ENCODE measurements at places on chromosomes 7 and 10. TPM values are rescaled to one million over a fixed set of nuclear protein-coding genes. Genes with fewer than 3 reads are reported as not detected.

- DNase-seq, result no peak
Measured at GRCh38 chr10:43408331-43408709, 666 bp downstream of the HNRNPF start.

Gene ZC3HAV1L
- 8.5 TPM for total RNA-seq

DNA sequence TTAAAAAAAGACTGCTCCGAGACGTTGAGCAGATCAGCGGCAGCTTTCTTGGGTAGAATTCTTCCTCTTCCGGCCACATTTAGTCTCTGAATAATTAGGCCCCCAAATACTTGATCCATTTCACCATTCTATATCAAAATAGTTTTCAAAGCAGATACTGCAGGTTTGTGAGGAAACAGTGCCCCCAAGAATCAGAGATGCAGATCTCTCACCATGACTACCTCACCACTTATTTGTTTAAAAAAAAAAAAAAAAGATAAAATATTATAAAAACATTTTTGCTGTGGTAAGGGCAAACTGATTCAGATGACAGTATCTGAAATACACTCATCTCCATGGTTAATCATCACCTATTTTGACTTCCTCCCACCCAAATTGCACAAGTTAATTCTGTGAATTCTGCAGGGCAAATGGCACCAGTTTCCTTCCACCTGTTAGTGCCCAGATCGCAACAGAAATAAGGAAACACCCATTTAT, 210.4 kb downstream of the FAM107B start:
- DNase-seq, result no peak

DNA sequence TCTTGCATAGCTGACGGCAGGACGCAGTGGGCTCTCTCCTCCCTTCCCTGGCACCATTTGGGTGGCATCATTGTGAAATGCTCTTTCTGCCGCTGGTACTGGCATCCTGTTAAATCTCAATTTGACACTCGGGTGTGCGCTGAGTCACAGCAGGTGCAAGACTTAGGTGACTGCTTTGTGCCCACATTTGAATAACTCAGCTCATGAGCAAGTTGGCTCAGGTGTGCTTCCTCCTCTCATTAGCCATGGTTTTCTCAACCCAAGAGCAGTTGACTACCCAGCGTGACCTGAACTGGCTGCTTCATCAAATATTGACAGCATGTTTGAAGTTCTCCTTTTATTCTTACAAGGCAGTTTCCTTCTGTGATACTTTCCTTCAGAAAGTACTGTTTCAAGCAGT, 24.6 kb upstream of the NFE2L3 start:
- no peak for DNase-seq

- DNase-seq, result peak; percentile 5
Measured at GRCh38 chr7:10889266-10889898, 84.3 kb upstream of the PHF14 start.

Gene SUGCT
- 143 TPM for total RNA-seq

Gene LRRC18
- not detected for total RNA-seq

DNA sequence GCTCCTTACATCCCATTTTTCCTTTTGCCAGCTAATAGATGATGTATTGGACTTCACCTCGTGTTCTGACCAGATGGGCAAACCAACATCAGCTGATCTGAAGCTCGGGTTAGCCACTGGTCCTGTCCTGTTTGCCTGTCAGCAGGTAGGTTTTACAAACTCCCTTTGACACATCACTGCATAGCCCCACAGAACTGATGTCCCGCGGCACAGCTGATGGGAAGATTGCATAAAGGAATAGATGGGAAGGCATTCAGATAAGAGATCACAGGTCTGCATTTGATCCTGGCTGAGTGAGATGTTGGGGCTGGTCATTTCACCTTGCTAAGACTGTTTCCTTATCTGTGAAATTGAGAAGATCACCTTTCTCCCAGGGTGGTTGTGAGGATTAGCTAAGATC, 37.9 kb downstream of the PDSS1 start:
- DNase-seq, result no peak

- DNase-seq, result no peak
Measured at GRCh38 chr10:71277914-71278665, 41.0 kb upstream of the SLC29A3 start.
